ENCODE measurements at places on chromosomes 3 and 15.

DNA sequence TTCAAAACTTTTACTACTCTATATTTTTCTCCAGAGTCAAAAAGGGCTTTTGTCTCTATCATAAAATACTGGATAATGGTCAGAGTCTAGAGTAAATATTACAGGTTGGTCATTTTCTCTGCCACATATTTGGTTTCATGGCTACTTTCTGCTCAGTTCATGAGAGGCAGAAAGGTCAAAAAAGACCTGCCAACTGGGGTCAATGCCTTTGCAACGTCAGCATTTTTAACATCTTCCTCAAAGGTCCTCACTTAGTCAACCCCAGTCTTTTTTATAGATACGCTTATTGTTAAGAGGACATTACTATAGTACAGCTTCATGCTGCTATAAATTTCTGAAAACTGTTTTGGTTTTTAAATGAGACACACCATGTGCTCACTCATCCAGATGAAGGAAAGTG lies 312.1 kb upstream of the ARHGEF26 start:
- no peak for ATAC-seq

- ATAC-seq: no peak
These were observed 33.7 kb downstream of the SLC2A2 start for GRCh38 chr3:170992854-170993253.

GRCh38 chr3:1987980-1988379 lies 110.7 kb upstream of the CNTN4 start:
- no peak for ATAC-seq

DNA sequence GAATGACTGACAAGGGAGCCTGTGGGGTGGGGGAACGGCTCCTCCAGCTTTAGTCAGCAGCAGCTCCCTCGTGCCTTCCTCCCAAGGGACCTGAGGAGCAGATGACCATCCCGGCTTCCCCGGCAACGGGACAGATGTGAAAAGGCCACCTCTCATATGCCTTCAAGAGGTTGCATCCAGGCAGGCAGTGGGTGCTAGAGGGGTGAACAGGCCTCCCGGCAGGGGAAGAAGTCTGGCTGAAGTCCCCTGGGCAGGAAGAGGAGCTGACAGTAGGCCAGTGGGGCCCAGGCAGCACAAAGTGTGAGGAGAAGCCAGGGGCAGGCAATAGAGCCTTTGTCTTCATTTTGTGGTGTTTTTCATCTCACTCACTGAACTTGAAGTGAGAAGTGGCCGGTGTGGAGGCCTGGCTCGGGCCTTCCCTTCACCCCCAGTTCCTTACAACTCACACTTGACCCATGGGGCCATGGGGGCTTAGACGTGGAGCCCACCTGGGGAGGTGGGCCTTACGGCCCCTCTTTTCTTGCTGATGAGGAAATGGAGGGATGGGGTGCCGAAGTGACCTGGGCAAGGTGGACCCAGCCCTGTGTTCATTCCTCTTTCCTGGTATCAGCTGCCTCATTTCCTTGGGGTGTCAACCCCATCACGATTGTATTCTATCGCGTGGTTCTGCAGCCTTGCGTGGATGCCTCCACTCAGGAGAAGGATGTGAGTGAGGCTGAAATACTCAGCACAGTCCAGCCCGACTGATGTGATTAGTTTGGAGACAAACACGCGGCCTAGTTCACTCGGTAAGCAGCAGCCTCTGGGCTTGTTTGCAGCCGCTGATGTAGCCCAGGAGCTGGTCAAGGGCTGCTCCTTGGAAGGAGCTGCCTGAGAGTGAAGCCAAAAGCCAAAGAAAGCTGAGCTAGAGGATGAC lies 115.5 kb upstream of the ALDH1A3 start:
- no peak for ATAC-seq

DNA sequence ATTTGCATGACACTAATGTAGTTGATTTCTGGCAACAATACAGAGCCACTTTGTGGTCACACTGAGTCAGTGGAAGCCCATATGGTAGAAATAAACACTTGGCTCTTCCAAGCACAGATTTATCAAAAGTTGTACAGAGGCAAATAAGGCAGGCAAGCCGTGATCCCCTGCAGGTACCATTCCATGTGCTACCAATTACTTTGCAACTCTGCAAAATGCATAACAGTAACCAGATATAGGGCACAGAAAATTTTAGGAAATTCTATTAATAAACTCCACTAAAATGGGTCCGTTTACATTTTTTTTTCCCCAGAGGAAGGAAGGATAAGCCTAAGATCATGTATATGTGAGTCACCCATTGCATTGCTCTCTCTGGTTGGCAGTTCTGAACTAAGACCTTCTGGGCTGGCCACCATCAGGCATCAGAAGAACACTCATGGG lies 103.1 kb upstream of the PTX3 start:
- ATAC-seq: no peak

GRCh38 chr3:83765956-83766355 lies 1192.8 kb upstream of the CADM2 start:
- no peak for ATAC-seq

DNA sequence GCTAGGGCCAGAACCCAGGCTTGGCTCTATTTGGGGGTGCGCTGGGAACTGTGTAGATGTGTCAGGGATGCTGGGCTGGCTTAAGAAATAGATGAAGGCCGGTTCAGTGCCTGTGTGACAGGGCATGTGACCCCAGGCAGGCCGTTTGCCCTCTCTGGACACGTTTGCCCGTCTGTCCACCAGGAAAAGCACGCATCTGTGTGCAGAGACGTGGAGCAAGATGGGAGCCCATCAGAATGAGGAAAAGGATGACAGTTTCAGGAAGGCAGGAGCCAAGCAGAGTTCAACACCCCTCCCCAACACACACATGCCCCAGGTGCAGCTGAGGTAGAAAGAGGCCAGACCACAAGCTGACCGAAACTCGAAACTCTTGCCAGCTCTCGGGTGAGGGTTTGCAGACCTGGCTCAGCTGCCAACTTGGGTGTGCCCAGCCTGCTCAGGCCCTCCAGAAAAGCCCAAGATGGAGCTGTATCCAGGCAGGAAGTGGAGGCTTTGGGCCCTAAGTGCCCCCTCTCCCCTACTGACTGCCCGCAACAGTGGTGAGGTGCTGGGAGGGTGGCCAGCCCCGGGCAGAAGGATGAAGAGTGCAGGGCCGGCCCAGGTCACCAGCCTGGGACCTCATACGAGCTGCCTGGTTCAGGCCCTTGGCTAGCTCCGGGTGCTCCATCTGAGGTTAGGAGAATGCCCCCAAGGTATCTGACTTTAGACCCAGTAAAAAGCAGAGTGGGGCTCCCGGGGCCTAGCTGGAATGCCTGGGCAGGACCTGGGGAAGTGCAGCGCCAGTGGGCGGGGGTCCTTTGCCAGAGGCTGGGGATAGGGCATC lies 10.2 kb upstream of the MESP1 start:
- ATAC-seq: no peak

DNA sequence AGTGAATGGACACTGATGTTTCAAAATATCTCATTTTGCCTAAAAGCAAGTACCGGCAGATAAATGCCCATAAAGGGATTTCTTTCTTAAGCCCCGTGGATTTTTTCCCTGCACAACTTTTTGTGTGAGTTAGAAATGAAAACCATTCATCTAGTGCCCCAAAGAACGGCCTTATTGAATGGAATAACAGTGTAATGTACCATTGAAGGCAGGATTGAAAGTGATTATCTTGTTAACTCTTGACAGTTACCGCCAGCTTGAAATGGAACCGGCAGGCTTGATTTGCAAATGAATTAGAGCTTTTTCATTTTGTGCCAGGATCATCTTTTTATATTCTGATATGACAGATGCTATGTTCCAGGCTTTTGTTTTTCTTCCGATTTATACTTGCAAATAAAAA lies 162.2 kb downstream of the RSRC1 start:
- ATAC-seq: no peak

DNA sequence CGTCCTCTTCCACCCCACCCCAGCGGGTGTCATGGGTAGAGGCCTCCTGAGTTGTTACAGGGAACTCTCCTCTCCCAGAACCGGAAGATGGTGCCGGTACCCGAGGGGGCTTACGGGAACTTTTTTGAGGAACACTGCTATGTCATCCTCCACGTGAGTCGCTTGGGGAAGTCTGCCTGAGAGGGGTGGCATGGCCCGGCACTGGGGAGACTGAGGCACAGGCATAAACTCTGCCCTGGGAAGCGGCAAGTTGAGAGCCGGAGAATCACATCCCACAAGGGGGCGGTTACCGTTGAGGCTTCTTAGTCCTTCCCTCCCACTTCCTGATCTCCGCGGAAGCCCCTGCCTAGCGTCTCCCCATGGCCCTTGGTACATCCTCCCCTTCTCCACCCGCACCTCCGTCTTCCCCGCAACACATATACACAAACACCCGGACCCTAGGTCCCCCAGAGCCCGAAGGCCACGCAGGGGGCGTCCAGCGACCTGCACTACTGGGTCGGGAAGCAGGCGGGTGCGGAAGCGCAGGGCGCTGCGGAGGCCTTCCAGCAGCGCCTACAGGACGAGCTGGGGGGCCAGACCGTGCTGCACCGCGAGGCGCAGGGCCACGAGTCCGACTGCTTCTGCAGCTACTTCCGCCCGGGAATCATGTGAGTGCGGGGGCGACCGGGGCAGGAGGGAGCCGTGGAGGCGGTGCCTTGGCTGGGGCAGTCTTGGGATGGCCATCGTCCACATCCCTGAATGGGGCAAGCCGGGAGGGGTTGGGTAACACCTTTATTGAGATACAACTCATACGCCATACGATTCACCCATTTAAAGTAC lies 3.4 kb downstream of the VILL start:
- ATAC-seq: peak; percentile 66

GRCh38 chr3:55090291-55090690 lies 162.4 kb upstream of the LRTM1 start:
- ATAC-seq: no peak

GRCh38 chr3:7144697-7145308 lies 283.9 kb downstream of the GRM7 start:
- no peak for ATAC-seq

DNA sequence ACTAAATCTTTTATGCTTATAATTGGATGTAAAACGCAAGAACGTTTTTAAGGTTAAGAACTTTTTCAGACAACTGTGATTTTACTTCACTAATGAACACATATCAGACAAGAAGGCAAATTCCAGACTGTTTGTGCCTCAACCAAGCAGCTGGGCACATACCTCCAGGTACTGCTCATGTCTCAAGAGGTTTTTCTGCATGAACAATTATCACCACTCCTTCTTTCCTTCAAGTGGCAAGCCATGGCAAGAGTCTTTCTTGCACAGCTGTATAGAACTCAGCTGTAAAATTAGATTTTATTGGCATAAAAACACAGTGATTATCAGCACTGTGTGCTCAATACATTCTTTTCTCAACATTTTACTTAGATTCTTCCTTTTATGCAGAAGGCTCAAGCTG lies 64.3 kb downstream of the FNDC3B start:
- no peak for ATAC-seq

DNA sequence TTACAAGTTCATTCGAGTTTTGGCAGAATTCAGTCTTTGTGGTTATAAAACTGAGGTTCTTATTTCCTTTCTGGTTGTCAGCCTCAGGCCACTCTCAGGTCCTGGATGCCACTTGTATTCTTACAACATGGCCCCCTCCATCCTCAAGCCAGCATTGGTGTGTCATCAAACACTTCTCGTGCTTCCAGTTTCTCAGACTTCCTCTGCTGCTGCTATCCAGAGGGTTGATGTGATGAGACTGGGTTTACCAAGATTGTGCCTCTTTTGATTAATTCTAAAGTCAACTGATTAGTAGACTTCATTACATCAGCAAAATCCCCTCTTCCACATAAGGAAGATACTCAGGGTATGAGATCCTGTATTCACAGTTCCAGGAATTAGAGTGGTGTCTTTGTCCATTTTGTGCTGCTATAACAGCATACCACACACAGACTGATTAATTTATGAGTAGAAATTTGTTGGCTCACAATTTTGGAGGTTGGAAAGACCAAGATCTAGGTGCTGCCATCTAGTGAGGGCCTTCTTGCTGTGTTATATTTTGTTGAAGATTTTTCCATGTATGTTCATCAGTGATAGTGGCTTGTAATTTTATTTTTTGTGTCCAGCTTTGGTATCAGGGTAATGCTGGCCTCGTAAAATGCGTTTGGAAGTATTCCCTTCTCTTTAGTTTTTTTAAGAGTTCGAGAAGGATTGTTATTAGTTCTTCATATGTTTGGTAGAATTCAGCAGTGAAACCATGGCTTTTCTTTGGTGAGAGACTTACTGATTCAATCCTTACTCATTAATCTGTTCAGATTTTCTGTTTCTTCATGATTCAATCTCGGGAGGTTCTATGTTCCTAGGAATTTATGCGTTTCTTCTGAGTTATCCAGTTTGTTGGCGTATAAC lies 11.1 kb downstream of the LRCH3 start:
- ATAC-seq: peak; percentile 48

- no peak for ATAC-seq
These were observed 492 bp upstream of the HIGD1A start for GRCh38 chr3:42804831-42805132.

GRCh38 chr3:18295171-18295920 lies 129.8 kb downstream of the SATB1 start:
- no peak for ATAC-seq

- no peak for ATAC-seq
These were observed 180.6 kb upstream of the LRRN1 start for GRCh38 chr3:3618623-3619022.

DNA sequence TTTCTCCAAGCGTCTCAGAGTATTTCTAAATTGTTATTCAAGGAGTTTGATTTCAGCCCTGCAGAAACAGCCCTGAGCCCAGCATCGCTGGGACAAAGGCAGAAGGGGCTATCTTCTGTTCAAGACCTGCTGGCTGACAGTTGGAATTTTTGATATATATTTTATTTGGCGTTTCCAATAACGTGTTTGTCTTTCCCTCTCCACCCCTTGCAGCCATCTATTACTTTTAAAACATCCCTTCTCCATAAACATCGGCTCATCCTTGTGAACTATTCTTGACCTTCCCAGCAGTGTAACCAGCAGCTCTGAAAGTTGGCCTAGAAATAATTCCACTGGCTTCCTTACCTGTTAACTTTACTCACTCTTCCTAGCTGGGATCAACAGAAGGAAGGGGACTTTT lies 5.5 kb upstream of the MEIS2 start:
- ATAC-seq: no peak

DNA sequence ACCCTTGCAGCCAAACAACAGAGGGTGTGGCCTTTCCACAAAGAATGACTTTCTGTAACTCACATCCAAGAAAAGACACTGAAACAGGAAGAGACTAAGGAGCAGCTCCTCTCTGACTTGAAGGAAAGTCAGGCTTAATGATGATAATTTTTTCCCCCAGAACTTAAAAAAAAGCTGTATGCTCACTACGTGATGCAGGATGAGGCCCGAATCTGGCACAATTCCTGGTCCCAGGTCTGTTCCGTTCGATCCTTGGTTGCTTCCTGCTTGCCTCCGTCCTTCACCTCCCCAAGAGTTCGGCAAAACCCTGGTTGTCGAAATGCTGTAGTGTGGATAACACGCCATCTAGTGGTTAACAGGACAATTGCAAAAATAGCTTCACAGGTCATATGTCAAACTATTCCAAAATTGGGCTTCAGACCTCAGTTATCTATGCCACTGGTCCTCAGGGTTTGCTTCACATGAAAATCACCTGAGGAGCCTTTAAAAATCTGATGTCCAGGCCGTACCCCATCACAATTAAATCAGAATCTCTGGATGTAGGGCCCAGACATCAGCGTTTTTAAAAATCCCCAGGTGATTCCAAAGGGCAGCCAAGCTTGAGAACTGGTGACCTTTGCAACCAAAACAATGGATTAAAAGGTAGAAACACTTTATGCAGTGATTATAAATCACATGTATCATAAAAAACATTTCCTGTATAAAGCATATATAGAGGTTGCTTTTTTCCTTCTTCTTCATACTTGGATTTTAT lies 28.1 kb upstream of the SYNM start:
- peak; percentile 85 for ATAC-seq
